ENCODE measurements at places on chromosomes 13 and 19. TPM values are rescaled to one million over a fixed set of nuclear protein-coding genes. Genes with fewer than 3 reads are reported as not detected.

Gene CLDN10
- not detected for total RNA-seq

Gene LYPD5
- total RNA-seq: 5.9 TPM

Gene CPAMD8
- total RNA-seq: 51.8 TPM

Gene KCNK6
- 4.8 TPM for total RNA-seq

Gene ADM5
- total RNA-seq: 4.1 TPM

Gene LATS2
- total RNA-seq: 30.1 TPM
